Aorta (tissue), 5 donors: ENCODE measurements at places on chromosomes 3 and 15. TPM values are rescaled to one million over a fixed set of nuclear protein-coding genes. Genes with fewer than 3 reads are reported as not detected.

DNA sequence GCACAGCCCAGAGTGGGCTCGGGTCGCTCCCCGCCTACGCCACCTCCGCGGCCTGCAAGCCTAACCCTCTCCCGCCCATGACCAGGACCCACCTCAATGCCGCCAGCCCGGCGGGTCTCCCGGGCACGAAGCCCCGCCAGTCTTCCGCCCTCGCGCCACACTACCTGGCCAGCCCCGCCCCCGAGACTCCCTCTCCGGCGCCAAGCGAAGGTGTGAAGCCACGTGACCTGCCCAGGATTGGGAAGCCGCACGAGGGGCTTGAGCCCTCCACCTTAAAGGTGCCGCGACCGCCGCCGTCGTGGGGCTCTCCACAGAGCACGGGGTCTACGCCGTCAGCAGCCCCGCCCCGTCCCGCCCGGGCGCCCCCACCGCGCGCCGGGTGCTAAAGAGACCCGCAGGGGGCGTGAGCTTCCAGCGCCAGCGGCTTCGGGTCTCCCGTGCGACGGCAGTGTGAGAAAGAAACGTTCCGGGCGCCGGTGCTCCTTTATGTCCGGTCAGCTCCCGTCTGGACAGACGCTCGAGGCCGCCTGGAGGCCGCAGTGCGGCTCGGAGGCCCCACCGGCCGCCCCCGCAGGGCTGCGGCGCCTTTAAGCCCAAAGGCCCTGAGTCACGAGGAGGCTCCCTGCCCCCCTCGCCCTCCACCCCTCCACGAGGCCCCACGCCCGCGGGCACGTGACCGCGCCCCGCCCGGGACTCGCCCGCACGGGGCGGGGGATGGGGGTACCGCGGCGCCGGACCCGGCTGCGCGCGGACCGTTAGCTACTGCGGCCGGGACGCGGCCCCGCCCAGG is at the start of gene CPEB1:
TSS of gene CPEB1 (minus strand) at position 319 of the 790 bp plus-strand sequence. CDS start 18,904 bp downstream, outside the sequence.
- H3K4me3 ChIP-seq, result peak within 1 kb of the TSS; percentile 62
- peak; percentile 74 for DNase-seq
- no peaks in the 10 kb centered on the region for H3K27me3 ChIP-seq
- H3K36me3 ChIP-seq, result no peaks in the 10 kb centered on the region
- no peak within 1 kb of the TSS for H3K27ac ChIP-seq
- H3K4me1 ChIP-seq, result no peaks in the 10 kb centered on the region

- peak; percentile 9 for DNase-seq
- no peak overlapping the region for H3K27ac ChIP-seq
- H3K4me1 ChIP-seq, result no peaks in the 10 kb centered on the region
- no peaks in the 10 kb centered on the region for H3K27me3 ChIP-seq
- H3K4me3 ChIP-seq, result no peak overlapping the region
- no peaks in the 10 kb centered on the region for H3K36me3 ChIP-seq
These were observed 7.9 kb upstream of the PIK3CB start for GRCh38 chr3:138842483-138843188.

DNA sequence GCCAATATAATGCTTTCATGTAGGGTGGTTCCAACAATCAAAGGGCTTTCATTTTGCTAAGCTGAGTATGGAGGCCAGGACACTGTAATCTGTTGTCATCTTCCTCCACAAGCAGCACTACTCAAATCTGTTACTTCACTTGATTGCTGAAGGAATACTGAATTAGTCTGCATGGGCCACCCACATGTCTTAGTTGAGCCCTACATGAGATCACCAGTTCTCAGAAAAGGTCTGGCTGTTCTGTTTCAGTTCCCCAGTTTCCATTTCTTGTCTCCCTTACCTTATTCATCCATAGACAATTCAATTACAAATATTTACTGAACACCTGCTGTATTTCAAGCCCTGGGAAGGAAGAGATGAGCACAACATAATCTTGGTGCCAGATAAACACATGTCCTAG is 119.2 kb downstream of the FHIT start:
- no peak for DNase-seq
- H3K27me3 ChIP-seq, result no peaks in the 10 kb centered on the region
- H3K27ac ChIP-seq, result no peak overlapping the region
- no peak overlapping the region for H3K4me3 ChIP-seq
- H3K4me1 ChIP-seq, result no peaks in the 10 kb centered on the region

- no peak for DNase-seq
- H3K27ac ChIP-seq, result no peak overlapping the region
- H3K4me3 ChIP-seq, result no peak overlapping the region
- no peaks in the 10 kb centered on the region for H3K4me1 ChIP-seq
- no peaks in the 10 kb centered on the region for H3K36me3 ChIP-seq
These were observed 64.9 kb downstream of the SLC7A14 start for GRCh38 chr3:170520996-170521395.

Gene ABCF3
- 57.1 TPM for total RNA-seq
